ENCODE measurements at places on chromosomes 11 and 22.
A peak's percentile ranks its signal among the peaks of the same experiment; 100 is the strongest.

DNA sequence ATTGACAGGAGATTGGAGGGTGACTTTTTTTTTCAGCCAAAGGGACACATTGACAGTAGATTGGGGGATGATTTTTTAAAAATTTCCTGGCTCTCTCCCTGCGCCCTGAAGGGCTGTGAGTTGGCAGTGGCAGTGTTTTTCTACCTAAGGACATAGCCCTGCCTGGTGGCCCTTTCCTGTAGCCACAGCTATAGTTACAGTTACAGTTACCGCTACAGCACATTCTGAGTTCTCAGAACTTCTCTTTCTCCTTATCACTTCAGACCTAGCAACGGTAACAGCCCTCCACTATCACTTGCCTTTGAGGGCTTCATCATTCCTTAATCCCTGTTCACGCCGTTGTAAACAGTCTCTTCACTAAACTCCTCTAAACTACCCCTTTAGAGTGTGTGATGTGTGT, 684 bp downstream of the MRGPRX2 start:
- no peak for DNase-seq

DNA sequence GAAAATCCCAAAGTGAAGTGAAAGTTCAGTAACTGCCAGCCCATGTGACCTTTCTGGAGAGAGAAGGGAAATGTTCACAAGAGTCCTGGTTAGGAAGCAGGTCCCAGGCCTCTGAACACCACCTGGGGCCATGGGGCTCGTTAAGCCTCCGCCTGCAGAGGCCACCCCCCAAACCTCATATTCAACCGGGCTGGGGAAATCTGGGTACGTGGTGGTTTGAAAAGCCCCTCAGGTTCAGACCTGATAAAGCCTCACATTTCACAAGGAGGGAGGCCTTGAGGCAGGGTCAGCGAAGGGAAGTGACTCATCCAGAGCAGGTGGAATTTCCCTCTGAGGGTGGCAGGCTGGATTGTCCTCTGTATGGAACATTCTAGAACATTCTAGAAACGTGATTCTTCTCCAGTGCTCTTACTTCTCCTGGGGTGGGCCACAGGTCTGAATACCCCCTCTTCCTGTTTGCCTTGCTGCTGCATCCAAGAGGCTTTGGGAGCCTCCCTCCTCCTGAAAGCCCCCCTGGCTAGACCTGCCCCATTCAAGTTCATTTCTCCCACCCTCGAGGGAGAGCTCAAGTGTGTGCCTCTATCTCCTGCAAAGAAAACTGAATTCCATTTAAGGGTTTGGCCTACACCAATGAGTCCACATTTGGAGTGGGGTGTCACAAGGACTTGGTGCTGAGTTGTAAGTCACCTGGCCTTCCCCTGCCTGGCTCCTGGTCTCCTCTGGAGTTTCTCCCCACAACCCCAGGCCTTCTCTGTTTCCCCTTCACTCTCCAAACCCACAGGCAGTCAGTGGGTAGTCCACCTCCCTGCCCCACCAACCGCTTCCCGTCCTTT, 6.3 kb downstream of the FXYD2 start:
- DNase-seq = no peak

- peak; percentile 5 for DNase-seq
Measured at GRCh38 chr11:31445621-31446020, 63.8 kb downstream of the IMMP1L start.

GRCh38 chr11:119486691-119487259, 63.8 kb upstream of the THY1 start:
- DNase-seq = no peak

DNA sequence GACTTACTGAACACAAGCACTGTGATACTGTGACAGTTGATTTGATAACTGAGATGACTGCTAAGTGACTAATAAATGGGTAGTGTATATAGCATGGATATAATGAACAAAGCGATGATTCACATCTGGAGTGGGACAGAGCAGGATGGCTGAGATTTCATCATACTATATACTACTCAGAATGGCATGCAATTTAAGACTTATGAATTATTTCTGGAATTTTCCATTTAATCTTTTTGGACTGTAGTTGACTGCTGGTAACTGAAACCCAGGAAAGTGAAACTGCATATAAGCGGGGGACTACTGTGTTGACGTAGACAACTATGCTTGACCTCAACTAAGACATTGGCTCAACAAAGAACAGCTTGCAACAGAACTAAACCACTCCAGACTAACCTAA, 20.0 kb upstream of the NUCB2 start:
- peak; percentile 95 for DNase-seq

DNA sequence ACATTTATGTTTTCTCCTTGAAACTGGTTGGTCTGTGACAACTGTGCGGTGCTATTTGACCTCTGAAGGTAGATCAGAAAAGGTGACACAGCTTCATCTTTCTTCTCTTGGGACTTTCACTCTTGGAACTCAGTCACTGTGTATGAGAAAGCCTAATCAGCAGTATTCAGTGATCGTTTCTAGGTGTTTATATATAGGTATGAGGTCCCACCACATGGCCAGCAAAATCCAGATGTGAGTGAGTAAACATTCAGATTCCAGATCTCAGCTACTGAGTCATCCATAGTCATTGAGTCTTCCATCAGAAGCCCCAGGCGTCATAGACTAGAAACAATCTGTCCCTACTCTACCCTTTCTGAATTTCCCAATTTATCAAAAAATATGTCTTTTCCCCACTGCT, 117.3 kb upstream of the CTSC start:
- DNase-seq = no peak

DNA sequence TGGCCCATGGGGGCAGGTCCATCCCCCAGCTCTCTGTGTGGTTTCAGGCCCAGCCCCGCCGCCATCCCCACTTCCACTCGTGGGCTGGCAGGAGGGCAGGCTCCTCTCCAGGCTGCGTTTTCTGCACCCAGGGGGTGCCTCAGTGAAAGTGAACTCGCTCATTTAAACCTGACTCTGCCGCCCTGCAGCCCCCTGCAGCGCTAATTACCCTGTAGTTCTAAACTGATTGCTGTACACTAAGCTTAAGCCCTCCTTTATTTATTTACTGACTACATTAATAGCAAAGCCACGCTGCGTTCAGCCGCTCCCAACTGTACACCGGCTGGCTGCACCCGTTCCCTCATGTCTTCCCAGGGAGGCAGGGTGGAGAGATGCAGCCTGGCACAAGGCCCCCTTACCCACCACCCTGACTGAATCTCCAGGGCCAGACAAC, 36.6 kb upstream of the NNMT start:
- DNase-seq = no peak

- DNase-seq = no peak
Measured at GRCh38 chr11:66905631-66906030, 48.8 kb downstream of the LRFN4 start.

DNA sequence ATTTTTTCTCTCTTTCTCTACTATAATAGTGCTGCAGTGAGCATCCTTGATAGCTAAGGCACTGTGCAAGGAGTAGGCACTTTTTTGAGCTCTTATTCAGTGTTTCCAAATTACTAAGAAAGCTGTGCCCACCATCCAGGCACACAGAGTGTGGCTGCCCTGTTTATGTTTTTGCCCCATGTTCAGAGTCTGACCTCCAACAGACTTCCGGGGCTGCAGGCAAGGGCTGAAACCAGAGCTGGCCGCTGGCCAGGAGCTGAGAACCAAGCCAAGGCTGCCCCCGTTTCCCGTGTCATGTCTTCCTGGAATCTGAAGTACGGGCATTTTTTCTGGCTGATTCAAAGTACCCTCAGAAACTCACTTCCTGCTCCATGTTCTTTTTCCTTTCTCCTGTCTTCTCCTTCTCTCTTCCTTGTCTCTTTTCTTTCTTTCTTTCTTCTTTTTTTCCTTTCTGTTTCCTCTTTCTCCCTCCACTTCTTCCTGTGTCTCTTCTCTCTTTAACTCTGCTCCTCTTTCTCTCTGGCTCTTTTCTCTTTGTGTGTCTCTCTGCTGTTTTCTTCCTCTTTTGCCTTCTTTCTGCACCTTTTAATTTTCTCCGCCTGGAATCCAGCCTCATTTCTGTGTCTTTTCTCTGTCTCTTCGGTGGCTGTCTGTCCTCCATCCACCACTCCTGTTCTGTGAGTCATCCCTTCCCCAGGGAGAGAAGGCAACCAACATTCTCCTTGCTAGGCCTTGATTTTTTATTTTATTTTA, 17.0 kb upstream of the KCTD14 start:
- peak; percentile 92 for DNase-seq

- peak; percentile 86 for DNase-seq
Measured at GRCh38 chr11:110147962-110148709, 54.9 kb downstream of the ZC3H12C start.

GRCh38 chr11:124301548-124301947, 12.2 kb downstream of the OR8D1 start:
- peak; percentile 49 for DNase-seq
